ENCODE measurements at places on chromosomes 11 and 22. TPM values are rescaled to one million over a fixed set of nuclear protein-coding genes. Genes with fewer than 3 reads are reported as not detected.

Gene ACRV1
- total RNA-seq, result 0.31 TPM

DNA sequence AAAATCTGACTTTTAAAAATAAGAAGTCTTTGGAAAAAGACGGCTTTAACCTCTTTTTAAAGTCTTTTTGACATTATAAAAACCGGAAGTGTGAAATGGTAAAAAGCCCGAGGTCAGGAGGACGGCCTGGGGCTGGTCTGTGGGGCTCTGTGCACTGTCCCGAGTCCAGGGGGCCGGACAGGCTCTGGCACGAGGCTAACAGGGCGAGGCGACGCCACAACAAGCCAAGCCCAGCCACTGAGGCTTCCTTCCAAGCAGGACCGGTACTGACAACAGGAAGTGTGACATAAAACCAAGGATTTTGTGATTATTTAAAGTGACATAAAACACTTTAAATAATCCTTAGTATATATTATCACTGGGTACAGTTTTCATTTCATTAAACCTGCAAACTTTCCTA lies 39.2 kb downstream of the BRD1 start:
- DNase-seq, result no peak

- no peak for DNase-seq
Measured at GRCh38 chr22:26453812-26454500, 24.9 kb downstream of the ASPHD2 start.

DNA sequence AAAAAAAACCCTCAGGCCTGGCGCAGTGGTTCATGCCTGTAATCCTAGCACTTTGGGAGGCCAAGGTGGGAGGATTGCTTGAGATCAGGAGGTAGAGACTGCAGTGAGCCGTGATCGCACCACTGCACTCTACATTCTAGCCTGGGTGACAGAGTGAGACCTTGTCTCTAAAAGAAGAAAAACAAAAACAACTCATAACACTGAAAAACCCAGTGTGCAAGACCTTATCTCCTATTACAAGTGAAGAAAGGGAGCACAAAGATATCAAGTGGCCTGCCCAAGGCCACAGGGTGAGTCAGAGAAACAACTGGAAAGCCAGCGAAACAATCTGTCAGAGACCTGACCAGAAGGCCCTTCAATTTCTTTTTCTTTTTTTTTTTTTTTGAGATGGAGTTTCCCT lies 2.5 kb downstream of the TXN2 start:
- DNase-seq, result no peak

- no peak for DNase-seq
Measured at GRCh38 chr11:122754553-122755322, 83.6 kb upstream of the CRTAM start.

Data from occipital lobe (tissue), 3 donors.